ENCODE measurements at places on chromosomes 7 and 10.
A peak's percentile ranks its signal among the peaks of the same experiment; 100 is the strongest.

DNA sequence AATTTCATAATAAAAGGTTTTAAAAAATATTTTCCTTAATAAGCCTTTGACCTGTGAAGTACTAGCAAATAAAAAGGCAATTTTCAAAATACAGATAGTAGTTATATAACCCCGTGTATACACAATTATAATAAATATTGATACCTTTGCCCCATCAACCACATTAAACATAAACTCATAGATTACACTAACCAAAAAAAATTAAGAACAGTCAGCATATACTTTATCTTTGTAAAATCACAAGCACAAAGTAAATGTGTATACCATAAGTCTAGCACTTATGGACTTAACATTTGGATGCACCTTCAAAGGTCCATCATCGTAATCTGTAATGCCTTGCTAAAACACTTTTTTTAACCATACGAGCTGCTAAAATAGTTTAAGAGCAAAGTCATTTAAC, 123.4 kb downstream of the SNX13 start:
- DNase-seq = no peak

DNA sequence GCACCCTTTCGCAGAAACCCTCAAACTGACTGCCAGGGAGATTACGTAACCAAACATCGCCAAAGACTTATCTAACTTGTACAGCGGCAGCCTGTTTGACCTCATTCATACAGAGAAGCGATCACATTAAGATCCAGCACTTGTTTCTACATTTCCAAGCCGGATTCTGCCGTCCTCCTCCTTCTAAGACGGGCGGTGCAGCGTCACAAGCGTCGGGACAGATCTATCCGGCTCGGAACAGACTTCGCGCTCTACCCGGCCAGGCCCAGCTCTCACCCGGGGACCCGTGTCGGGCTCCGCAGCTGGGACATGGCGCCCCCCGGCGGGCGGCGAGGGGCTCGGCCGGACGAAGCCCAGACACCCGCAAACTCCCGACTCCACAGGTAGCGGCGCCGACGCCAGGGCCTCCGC, 373 bp downstream of the H2AZ2 start:
- DNase-seq = peak; percentile 91

DNA sequence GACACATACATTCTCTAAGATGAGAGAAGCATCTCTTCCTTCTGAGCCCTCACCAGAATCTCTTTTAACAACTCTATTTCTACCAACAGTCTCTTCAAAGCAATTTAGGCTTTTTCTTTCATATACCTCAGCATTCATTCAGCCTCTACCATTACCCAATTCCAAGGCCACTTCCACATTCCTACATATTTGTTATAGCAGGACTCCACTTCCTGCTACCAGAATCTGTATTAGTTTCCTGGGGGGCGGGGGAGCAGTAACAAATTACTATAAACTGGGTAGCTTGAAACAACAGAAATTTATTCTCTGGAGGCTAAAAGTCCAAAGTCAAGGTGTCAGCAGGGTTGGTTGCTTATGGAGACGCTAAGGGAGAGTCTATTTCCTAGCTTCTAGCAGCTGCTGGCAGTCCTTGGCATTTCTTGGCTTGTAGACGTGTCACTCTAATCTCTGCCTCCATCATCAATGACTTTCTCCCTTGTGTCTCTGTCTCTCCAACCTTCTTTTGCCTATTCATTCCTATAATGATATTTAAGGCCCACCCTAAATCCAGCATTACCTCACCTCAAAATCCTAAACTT, 7.4 kb downstream of the PRPS1L1 start:
- DNase-seq = no peak

GRCh38 chr7:156998988-156999957, 11.2 kb downstream of the MNX1 start:
- no peak for DNase-seq

DNA sequence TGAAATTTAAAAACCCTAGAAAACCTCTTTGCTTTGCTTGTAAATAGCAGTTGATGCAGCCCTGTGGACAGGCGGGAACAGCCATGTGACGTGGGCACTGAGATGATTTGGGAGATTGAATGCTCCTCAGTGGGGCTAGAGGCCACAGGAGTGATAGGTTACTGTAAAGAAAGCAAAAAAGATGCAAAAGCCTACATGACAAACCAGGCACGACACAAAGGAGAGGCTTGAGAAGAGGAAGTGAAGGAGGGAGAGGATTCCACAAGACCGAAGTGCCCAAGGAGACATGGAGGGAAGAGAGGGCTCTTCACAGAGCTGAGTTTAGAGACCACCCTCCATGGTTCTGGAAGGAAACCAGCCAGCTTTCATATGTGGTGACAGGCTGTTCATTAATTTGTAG, 25.7 kb downstream of the IKZF1 start:
- no peak for DNase-seq
